ENCODE measurements at places on chromosomes 7 and 10.
A peak's percentile ranks its signal among the peaks of the same experiment; 100 is the strongest.

GRCh38 chr7:90771281-90771680 lies 175.2 kb downstream of the CDK14 start:
- DNase-seq: no peak

DNA sequence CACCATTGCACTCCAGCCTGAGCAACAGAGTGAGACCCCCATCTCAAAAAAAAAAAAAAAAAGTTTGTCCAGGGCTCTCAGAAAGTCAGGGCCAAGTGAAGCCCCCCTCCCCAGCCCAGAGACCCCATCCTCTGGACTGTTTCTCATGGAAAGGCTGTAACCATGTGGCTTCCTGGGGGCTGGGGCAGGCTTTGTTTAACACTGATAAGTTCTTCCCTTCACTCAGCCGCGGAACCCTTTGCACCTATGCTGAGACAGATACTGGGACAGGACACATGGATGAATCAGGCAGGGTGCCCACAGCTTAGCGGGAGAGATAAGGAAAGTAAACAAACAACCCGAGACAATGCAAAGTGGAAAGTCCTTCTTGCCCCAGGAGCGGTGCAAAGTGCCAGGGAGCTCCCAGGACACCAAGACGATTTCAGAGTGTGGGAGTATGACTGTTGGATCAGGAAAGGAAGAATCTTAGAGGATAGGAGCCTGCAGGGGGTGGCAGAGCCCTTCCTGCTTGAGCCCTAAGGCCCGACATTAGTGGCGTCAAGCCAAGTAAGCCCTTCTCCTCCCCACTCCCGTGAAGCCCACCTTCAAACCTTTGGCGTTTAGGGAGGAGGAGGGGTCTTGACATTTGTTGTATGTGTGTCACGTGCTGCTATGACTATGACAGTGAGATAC lies 11.6 kb downstream of the MLXIPL start:
- no peak for DNase-seq

DNA sequence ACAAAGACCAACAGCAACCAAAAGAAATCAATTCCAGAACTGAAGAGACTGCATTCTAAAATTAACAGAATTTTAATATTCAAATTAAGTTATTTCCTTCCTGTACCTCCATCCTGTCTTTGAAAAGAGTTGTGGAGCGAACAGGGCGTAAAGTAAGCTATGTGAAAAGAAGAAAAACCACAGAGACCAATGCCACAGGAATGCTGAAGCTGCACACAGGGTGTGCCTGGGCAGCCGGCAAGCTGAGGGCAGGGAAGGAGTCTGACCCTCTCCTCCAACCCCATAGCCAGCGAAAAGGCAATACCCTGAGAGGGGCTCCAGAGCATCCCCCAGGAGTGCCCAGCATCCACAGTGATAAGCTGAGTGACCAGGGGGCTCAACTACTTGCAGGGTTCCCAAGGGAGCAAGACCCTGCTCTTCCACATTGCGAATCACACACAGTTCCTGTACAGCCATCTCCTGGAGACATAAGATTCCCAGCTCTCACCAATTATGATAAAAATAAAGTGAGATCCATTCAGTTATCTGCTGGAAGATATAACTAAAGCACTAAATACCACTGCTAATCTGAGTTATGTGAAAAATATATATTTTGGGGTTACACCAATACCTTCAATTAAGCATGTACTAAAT lies 93.8 kb downstream of the PARD3 start:
- no peak for DNase-seq

- DNase-seq: peak; percentile 46
Observed at GRCh38 chr7:155965010-155965409, 152.7 kb upstream of the SHH start.

DNA sequence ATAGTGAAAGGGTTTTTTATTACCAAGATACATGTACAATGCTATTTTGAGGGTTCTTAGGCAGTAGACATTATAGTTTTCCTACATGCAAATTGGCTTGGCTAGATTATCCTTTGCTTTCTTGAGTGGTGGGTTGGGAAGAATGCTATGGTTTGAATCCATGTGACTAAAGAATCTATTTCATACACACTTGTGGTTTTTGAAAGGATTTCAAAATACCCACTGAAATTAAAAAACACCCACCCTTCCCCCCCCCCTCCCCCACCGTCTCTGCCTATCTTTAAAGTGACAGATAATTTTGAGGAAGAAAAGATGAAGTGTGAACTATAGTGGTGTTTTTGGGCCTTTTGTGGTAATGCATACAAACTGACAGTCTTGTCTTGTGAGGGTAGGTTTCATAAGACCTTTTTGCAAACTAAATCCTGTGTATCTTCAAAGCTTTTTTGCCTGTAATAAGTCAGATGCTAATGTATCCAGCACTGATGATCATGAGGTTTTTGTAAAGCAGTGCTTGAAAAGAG lies 90.9 kb downstream of the TPST1 start:
- DNase-seq: no peak

- no peak for DNase-seq
Observed at GRCh38 chr7:151623766-151624165, 104.1 kb upstream of the RHEB start.

DNA sequence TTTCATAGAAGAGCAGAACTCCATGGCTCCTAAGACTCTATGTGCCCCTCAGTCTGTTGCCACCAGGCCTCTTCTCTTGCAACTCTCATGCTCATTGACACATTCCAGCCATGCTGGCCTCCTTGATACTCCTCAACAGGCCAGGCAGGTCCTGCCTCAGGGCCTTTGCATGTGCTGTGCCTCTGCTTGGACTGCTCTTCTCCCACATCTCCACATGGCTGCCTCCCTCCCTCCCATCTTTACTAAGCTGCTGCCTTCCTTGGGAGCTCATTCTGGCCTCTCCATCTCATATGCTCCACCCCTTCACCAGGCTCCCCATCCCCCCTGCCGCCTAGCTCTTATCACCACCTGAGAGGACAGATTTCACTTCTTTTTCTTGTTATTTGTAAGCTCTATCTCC lies 103.8 kb upstream of the GPR26 start:
- DNase-seq: no peak

GRCh38 chr7:47379629-47380324 lies 202.1 kb downstream of the TNS3 start:
- no peak for DNase-seq

DNA sequence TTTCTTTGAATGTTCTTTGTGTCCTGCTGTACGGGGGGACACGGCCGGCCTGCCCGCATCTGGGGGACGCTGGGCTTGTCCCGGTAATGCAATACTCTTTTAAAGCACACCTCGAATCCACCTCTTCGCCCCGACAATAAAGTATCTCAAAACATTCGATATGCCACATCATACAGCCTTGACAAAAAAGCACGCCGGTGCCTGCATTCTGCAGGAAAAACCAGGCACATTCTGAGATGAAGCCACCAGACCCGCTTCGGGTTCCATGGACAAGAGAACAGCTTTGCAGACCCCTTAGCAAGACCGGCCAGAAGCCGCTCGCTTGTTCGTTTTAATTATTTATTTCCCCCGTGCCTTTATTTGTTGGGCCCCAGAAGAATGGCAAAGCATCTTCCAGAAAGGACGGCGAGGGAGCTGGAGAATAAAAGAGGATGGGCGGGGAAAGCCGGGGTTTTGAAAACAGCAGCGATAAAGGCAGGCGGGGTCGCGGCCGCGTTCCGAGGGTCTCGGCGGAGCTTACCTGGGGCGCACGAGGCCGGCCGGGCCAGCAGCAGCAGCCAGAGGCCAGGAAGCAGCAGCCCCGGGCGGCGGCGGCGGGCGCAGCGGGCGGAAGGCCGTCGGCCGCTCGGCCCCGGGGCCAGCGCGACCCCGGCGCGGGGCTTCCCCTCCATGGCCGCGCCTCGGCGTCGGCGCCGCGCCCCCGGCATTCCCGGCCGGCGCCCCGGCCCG lies 462 bp downstream of the KIAA1549 start:
- peak; percentile 12 for DNase-seq

DNA sequence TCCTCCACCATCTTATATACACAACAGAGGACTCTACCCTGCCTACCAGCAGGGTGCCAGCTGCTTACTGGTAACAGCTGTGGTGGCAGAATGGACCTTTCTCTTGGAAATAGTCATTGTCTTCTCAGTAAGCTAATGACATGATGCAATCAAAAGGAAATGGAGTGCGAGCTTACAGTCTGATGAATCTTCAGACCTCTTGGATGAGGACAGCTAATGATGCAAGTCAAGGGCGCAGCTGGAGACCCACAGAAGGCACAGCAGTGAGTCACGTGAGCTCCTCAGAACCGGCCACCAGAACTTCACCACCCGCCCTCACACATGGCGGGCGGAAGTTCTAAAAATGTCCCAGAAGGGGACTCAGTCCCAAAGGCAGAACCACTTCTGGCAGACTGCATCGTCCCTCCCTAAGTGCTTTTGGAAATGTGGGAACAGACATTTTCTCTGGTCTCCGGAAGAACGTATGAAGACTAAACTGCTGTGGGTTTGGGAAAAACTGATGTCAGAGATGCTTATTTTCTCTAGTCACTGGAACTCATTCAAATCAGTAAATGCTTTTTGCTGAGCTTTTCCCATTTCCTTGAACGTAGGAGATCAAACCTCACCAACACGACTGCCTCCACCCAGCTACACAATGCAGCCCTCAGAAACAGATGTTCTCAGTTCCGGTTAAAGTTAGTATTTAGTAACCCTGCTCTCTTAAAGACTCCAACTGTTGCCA lies 96.4 kb downstream of the FAS start:
- peak; percentile 68 for DNase-seq

DNA sequence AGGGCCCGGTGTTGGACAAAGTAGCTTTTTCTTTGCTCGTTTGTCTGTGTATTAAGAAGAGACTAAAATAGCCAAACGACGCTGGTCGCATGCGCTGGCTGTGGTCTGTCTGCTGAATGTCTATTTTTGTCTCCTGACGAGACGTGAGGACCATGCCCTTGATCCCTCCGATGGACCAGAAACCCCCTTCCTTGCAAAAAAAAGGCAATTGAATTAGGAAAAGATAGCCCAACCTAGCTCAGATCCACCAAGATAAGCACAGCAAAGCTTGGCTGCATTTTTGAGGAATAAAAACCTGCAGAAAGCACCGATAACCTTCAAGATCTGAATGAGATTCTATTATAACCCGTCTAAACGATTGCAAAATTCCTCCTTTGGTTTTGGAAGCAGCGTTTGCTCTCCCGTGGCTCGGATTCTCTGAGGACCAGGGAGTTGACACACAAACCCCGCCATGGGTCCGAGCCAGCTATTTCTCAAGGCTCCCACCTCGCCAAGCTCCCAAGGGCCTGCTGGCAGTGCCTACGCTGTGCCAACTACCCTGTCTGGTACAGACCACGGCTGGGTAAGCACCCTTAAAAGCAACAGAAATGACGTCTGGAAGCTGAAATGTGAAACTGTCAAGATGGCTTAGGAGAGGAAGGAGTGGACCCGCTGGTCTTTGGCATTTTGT lies 17.7 kb upstream of the TTYH3 start:
- no peak for DNase-seq

DNA sequence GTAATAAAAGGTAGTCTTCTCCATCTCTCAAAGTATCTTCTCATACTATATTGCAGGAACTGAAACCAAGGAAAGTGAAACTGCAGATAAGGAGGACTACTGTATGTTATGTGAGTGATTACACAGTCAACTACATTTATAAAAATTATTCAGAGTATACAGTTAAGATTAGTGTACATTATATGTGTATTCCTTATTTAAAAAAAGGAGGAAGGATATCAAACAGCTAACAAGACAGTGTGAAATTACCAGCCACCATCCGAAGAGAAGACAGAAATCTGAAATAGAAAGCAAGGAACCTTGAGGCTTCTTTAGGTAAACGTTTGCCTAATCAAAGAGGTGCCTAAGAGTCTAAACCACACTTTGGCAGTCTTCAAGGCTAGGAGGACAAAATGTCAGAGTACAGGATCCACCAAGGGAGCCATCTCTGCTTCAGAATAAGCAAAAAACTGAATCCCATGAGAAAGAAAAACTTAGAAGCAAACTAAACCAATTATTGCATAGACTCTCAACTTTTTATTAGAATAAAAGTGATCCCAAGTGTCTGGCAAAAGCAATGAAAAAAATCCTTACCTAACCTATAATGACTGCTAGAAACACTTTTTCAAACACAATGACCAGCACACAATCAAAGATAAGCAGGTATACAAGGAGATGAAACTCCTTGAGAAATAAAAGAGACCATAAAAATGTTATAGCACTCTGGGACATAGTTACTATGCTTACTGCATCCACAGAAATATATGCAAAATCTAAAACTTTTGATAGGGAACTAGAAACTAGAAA lies 6.4 kb downstream of the USP6NL start:
- DNase-seq: no peak

All from stimulated activated naive CD8-positive, alpha-beta T cell treated with anti-CD3 and anti-CD28 coated beads, Interleukin-15, amount 100 ng/mL, for 72 hours (primary cell).